Psoas muscle (tissue), 8 donors: ENCODE measurements at places on chromosomes 16 and 17. TPM values are rescaled to one million over a fixed set of nuclear protein-coding genes. Genes with fewer than 3 reads are reported as not detected.
A peak's percentile ranks its signal among the peaks of the same experiment; 100 is the strongest.

DNA sequence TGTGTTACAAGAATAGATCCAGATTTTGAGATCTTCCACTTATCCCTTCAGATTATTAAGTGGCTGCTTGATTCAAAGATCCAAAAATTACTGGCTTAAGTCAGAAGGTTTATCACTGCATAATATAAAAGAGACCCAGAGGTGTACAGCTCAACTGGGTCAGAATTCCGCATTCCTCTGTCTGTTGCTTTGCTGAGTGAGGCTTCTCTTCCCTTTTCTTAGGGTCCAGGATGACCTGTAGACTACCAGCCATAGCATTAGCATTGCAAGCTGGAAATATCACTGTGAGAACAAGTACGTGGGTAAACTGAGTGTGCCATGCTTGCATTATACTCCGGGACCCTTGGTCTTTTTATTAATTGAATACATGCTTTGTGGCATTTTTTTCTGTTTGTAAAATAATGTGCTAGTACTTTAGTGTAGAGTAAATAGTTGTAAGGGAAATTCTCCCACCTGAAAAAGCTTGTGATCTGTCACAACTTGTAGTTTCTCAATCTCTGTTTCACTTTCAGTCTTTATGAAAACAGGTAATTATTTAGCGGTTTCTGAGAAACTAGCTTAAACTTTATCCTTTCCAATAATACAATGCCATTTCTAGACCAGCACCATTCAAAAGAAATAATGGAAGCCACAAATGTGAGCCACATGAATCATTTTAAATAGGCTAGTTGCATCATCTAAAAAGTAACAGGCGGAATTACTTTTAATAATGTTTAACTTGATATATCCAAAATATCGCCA lies 61.6 kb downstream of the TNRC6C start:
- DNase-seq, result no peak

- DNase-seq, result no peak
Measured at GRCh38 chr17:46148247-46148646, 45.0 kb downstream of the KANSL1 start.

- DNase-seq, result no peak
Measured at GRCh38 chr17:69363488-69364210, 36.7 kb upstream of the ABCA5 start.

GRCh38 chr17:29585080-29585751 lies 4.2 kb downstream of the GIT1 start:
- DNase-seq, result peak; percentile 53

DNA sequence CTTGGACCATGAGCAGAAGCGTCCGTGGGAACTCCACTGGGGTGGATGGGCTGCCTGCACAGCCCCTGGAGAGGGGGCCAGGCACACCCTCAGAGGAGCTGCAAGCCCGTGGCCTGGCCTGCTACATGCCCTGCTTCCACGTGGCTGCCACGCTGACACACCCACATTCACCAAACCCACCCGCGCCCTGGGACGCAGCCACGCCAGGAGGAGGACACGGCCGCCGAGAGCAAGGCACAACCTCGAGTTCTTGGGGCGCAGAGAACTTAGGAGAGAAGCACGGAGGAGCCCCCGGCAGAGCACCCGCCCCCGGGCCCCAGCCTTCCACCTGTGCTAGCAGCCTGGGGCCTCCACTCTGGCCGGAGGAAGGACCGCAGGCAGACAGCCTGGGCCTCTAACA lies 18.8 kb downstream of the CASKIN1 start:
- DNase-seq, result no peak

Gene SOX9
- 1.4 TPM for polyA plus RNA-seq
